ENCODE measurements at places on chromosomes 2 and 18.

GRCh38 chr2:157261199-157261782 lies 3.8 kb downstream of the GALNT5 start:
- DNase-seq: no peak

DNA sequence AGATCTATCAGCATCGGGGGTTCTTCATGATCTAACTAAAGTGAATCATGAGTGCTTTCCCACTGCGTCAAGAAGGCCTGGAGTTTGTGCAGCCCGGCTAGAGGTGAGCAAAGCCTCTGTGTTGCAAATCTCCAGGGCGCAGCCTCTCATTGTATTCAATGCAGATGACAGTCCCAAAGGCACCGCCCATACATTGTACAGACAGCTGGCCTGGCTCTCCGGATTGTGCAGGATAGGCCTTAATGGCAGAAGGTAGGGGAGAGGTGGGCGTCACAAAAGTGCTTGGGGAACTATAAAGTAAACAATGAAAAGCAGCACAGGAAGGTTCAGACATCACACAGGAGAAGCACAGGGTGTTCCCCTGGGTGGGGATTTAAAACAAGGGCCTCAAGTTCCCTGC lies 907 bp upstream of the GYPC start:
- DNase-seq: no peak

GRCh38 chr2:54675738-54676137 lies 47.7 kb upstream of the EML6 start:
- DNase-seq: no peak

DNA sequence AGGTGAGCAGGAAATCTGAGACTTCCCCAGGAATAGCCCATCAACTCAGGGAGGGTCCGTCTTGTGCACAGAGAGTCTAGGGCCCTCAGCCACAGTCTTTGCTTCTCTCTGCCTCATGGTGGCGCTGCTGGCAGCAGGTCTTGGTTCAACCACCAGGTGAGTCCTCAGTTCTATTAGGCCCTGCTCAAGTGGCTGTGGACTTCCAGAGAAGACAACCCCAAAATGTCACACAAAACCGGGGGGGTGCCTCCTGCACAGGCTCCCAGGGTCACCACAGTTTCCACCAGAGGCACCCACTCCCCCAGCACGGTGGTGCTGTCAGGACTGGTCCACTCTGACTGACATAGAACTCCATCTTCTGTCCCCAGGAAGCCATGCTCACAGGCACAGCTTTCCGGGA lies 2.4 kb upstream of the CHRNG start:
- no peak for DNase-seq
